ENCODE measurements at places on chromosomes 2 and 18.

DNA sequence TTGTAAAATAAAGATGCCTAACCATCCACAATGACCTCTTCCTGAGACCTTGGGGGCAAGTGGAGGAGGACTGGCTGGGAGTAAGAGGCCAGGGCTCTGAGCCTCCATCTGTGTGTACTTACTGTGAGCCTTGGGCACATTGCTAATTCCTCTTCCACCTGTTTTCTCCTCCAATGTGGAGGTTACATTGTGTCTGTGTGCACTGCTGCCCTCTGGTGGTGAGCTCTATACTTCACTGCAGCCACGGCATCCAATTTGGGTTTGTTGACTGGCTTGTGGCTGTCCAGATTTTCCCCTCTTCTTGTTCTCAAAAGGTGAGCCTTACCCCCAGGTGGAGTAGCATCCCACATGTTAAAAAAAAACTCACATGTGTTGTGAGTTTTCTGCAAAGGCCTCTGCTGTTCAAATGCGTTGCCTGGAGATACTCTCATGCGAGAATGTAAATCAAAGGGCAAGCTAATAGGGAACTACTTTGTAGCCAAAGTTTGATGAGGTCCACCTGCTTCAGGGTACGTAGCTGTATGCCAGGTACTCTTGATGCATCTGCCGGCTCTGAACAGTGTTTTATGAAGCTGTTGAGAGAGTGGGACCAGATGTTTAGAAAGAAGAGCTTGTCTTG lies 80.8 kb downstream of the APOB start:
- peak; percentile 37 for DNase-seq

DNA sequence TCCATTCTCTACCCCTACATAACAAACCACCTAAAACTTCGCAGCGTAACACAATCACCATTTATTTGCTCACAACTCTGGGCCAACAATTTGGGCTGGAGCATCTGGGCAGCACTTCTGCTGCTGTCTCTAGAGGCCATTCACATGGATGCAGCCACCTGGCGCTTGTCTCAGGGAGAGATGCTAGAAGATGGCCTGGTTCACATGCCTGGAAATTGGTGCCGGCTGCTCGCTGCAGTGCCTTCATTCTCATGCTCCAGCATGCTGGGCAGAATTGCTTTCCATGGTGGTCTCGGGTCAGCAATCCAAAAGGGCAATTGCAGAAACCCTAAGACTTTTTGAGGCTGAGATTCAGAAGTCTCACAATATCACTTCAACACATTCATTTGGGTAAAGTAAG lies 157.4 kb downstream of the SUCLG1 start:
- no peak for DNase-seq

GRCh38 chr2:18380321-18380720 lies 180.1 kb downstream of the RDH14 start:
- DNase-seq: no peak

GRCh38 chr2:96523659-96524481 lies 12.7 kb upstream of the ARID5A start:
- DNase-seq: no peak

- no peak for DNase-seq
Observed at GRCh38 chr2:43906448-43907109, 67.8 kb downstream of the ABCG8 start.

DNA sequence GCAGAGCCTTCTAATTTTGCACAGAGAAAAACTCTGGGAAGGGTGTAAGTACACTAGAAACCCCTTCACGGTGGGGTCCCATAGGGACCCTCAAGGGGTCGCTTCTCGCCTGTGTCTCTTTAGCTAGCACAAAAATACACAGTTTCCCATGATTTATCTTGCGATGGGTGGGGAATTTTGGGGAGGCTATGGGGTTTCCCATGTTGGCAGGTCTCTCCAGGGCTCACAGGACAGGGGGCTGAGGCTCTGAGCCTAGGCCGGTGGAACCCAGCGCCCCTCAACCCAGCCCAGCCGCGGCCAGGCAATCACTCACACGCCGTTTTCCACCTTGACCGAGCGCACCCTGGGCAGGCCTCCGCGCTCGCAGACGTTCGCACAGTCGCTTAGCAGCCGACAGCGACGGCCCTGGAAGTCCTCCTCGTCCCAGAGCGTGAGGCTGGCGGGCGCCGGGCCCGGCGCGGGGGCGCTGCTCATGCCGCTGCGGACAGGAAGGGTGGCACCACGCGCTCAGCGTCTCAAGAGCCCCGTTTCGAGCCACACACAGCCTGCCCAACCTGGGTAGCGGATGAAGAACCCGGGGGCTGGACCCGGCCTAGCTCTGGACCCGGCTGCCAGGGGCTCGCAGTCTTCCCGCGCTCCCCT lies 398 bp downstream of the CRYBA2 start:
- DNase-seq: no peak

- no peak for DNase-seq
Observed at GRCh38 chr2:224039770-224040440, 819 bp upstream of the SERPINE2 start.

GRCh38 chr2:152655880-152656279 lies 61.4 kb downstream of the PRPF40A start:
- DNase-seq: no peak

GRCh38 chr2:5026571-5027234 lies 665.5 kb upstream of the SOX11 start:
- no peak for DNase-seq

- DNase-seq: no peak
Observed at GRCh38 chr18:22681908-22682307, 251.2 kb upstream of the RBBP8 start.

- no peak for DNase-seq
Observed at GRCh38 chr18:12231040-12231882, 22.9 kb upstream of the CIDEA start.

- no peak for DNase-seq
Observed at GRCh38 chr2:232061265-232061664, 99.8 kb downstream of the DIS3L2 start.

GRCh38 chr2:156427074-156427473 lies 9.1 kb upstream of the GPD2 start:
- DNase-seq: no peak

DNA sequence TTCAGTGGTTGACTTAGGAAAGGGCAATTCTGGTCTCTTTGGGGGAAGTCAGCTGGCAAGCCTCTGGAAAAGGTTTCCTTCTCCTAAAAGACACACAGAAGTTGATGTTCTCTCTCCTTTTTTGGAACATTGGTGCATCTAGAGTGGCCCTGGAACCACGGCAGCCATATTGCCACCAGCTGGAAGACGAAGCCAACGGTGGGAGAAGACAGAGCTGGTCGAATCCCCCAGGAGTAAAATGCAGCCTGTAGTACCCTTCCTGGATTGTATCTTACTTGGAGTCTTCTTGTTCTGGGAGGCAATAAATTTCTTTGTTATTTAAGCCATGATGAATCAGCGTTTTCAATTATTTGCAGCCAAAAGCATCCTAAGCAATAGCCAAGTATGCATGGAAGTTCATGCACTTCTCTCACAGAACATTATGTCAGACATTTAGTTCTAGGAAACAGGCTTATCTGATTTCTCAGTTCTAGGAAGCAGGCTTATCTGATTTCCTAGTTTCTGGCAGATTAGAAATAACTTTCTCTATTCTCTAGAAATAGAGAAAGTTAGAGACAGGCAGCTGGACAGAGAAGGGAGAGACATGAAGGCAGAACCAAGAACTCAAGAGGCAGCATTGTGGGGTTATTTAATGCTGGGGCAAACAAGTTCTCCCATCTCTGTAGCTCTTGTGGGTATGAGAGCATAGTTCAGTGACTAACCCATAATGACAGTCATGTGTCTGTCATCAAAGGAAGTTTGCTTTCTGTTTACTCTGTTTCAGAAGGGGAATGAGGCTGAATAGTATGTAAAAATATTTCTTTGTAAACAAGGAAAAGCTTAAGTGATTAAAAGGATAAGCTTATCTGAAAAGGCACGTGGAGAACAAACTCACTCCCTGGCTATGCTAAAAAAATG lies 40.5 kb upstream of the NABP1 start:
- no peak for DNase-seq

DNA sequence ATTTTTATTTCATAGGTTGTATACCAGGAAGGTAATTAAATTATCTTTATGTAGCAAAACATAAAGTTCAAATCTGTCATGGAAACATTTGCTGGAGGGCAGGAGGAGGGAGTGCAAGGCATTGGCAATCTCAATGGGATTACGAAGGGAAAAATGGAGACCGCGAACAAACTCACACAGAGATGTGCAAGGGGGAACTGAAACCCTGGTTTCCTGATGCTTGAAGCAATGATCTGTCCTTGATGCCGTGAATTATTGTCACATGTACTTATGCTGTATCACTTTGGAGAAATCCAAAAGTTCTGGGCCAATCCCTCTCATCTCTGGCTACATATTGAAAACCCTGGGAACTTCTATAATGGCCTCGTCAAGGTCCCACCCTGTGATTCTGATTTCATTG lies 65.0 kb upstream of the MFF start:
- DNase-seq: no peak

GRCh38 chr2:23593752-23594459 lies 208.9 kb downstream of the KLHL29 start:
- no peak for DNase-seq

DNA sequence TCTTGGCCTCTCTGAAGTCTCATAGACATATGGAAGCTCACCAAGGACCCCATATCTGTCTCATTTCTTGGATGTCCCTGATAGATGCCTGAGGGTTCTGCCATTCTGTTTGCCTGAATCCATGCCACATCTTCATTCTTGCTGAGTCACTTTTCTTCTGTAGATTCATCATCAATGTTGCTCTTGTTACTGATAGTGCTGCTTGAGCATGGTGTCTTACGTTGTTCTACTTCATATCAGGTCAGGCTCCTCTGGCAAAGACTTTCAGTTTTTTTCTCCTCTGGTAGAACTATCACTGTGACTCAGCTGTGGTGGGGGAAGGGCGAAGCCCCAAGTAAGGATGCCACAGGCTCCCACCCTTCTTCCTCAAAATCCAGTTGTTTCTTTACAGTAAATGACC lies 885.2 kb downstream of the DCDC2C start:
- DNase-seq: no peak

DNA sequence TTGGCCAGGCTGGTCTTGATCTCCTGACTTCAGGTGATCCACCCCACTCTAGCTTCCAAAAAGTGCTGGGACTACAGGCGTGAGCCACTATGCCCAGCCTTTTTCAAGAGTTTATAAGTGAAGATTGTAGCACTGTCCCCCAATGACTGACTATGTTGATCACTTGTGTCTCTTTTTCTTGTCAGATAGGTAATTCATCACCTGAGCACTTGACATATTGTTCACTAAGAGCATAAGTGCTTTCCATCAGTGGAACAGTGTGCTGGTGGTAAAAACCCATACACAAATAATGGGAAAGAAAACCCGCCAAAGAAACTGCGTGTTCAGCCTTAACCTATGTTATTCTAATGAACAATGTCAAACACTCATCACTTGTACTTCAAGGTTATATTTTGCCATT lies 414.4 kb upstream of the CDH7 start:
- DNase-seq: no peak

DNA sequence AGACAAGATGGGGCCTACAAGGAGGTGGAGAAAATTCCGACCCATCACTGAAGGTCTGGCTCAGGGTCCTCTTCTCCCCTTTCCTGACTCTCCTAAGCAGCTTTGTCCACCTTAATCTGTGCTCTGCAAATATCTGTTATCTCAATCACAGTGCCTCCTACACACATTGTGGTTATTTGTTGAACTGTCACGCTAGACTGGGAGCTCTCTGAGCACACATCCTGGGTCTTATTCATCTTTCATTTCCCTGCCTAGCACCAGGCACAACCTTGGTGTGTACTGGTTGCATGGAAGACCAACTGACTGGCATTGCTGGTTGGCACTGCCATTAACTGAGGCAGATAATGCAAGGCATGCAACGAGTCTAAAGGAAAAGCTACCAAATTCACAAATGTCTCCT lies 122.9 kb upstream of the ST6GAL2 start:
- DNase-seq: no peak

DNA sequence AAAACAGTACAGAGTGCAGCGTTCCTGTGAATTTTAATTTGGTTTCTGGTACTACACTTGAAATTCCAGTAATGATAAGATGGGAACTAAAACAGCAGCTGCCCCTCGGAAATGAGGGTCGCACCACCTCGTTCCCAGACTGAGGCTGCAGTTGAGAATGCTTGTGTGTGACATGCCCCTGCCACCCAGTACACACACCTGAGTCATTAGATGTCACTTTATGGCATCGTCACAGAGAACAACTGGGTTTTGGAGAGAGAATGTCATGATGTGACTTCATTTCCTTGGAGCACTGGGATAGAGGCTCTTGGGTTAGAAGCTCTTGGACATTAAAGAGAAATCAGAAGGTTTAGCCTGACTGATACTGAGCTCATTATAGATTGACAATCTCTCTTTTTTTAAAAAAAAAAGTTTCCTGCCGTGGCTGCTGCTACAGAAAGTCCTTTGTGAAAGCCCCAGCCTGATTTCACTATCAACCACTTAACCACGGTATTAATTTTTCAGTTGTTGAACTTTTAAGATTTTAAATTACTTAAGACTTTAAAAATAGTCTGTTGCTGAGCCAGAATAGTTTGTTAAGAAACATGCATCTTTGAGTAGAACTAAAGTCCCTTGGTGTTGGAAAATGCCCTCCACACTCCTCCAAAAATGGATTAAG lies 24.5 kb downstream of the BCL2L11 start:
- DNase-seq: no peak

DNA sequence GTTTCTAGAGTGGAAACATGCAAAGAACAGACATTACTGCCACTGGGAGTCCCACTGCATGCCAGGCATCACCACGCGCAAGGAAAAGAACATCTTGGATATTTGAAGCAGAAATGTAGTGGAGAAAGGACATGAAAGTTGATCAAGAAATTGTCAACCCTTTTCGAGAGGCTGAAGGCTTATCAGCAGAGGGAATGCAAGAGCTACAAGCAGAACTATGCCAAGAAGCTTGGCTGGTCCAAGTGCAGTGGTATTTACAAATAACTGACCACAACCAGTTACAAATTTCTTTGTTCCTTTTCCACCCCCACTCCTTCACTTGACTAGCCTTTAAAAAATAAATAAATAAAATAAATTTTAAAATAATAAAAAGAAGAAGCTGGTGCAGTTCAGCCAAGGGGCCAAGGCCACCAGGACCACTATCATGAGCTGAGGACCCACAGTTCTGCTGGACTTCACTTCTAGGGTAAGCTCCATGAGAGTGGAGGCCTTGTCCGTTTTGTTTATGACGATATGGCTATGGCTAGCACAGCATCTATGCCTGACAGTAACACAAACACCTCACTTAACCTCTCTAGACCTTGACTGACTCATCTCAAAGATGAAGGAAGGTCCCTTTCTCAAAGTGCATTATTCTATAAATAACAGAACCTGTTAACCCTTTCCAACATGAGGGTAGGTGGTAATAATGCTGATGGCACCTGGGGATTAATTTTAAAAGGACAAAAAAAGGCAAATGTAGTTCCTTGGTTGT lies 20.9 kb downstream of the MARCHF4 start:
- DNase-seq: no peak

- DNase-seq: no peak
Observed at GRCh38 chr2:1603521-1603920, 140.8 kb downstream of the PXDN start.

- no peak for DNase-seq
Observed at GRCh38 chr2:120206022-120206581, 17.1 kb downstream of the TMEM185B start.

DNA sequence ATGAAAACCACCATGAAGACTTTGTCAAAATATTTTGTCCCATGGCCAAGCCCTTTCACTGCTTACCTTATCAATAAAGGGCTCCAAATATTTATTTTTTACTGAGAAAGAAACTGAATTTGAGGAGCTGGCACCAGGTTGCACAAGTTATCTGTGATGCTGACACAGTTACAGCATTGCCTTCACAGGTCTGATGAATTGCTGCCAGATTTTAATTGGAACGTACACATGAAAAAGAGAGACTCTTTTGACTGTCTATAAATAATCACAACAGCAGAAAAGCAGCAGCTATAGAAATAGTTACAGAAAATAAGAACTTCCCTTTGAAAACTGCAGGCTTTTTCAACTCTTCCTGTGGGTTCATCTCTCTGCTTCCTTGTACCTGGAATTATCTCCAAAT lies 23.9 kb downstream of the TMEM200C start:
- DNase-seq: no peak

Measured in stimulated activated CD4-positive, alpha-beta T cell treated with anti-CD3 and anti-CD28 coated beads, TNF-alpha, amount 100 ng/mL, for 1 hour (primary cell).